ENCODE measurements at places on chromosomes 16 and 17.

DNA sequence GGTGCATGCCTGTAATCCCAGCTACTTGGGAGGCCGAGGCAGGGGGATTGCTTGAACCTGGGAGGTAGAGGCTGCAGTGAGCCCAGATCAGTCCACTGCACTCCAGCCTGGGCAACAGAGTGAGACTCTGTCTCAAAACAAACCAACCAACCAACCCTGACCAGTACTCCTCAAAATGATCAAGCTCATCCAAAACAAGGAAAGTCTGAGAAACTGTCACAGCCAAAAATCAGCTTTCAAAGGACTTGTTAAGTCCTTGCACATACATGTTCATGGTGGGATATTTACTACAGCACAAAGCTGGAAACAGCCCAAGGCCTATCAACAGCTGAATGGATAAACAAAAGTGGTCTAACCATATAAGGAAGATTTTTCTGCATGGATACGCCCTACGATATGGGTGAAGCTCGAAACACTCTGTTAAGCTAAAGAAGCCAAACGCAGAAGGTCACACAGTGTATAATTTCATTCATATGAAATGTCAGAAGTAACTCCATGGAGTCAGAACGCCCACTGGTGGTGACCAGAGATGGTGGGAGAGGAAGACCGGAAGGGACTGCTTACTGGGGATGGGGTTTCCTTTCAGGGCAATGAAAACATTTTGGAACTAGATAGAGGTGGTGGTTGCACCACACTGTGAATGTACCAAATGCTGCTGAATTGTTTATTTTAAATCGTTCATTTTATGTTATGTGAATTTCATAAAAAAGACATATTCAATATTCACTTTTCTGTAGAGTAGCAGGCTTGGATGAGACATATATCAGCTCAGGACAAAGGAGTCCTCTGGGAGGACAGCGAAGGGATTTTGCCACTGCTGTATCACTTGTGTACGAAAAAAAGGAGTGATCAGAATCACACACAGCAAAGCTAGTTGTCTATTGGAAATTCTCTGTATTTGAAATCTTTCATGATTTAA lies 17.7 kb downstream of the CCL17 start:
- no peak for DNase-seq

DNA sequence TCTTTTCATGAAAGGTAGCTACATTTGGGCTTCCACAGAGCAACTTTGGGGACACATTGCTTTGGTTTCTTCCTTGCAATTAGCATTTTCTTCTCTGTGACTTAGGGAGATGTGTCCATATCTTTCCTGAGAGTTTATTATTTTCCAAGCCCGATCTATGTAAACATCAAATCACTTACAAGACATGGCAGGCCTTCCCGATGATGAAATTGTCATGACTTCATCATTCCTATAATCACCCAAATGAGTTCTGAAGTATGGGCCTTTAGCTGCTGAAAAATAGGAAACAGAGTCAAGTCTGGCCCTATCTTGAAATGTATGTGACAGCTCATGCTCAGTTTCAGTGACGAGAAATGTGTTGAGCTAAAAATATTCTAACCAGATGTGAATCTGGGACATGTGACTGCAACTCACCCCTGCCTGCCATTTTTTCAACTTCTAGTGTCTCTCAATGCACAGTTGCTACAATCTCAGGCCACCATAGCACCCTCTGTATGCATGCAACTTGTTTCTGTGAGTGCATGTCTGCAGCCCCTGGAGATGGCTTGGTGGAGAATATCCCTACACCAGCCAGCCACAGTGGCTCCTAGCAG lies 199.6 kb upstream of the MAF start:
- peak; percentile 61 for DNase-seq

DNA sequence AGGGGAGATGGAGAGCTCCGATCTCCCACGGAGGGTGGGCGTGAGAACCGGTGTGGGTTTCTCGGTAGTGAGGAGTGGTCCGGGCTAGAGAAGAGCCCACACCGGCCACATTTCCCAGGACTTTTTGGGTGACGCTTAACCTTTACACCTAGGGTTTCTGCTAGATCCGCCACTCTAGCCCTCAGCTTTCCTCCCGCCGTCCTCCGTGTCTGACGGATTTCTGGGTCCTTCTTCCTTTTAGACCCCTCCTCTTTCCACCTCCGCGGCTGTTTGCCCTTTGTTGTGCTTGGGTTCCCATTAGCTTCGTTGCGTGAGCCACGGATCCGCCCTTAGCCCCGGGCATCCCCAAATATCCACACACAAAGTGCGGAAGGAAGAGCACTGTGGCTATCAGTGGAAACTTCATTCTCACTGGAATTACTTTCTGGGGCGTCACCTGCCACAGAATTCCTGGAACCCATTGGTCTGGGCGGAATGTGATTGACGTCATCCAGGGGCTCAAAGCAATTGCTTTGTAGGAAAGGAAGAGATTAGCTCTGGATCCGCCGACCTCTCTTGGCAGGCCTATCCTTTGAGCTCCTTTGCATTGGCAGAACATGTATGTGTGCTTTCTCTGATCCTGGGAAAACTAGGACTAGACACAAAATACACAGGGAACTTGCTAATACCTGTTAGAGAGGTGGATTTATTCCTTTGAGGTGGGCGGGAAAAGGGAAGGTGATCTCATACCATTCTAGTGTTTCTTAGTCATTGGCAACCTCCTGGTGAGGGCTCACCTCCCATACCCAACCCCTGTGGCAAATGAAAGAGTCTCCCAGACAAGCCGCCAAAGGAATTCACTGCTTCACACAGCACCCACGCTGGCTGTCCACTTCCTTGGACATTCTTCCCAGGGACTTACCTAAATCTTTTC lies 654 bp downstream of the TNFAIP1 start:
- DNase-seq = no peak

DNA sequence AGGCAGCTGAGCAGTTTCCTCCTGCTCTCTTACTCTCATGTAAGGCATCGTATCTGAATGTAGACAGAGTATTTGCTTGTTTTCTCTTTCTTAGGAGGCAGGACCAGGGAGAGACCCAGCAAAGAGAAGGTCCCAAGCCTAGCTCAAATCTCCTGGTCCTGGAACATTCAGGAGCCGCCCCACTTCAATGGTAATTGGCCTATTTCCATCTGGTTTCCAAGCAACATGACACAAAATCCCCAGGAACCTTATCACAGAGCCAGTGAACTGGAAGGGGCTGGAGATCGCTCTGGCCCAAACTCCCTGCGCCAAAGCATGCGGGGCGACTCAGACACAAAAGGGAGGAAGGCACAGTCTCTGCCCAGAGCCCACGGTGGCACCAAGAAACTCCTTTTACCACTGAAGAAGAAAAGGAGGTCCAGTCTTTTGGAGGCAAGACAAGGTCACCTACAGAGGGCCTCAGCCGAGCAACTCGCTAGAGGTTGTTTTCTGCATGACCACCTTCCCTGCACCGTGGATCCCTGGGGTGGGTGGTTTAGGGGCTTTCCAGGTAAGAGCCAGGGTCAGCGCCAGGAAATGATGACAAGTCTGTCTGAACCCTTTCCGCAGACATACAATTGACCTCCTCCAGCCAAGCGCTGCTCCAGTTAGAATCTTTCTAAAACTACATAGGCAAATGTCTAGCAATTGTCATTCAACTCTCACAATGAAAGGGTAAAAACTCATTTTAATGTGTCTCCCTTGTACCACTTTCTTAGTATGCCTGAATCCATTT lies 394.7 kb downstream of the SOX9 start:
- DNase-seq = no peak

Data from MM.1S (cell line).